Esophagus mucosa (tissue), 1 donor: ENCODE measurements at places on chromosomes 13 and 19. TPM values are rescaled to one million over a fixed set of nuclear protein-coding genes. Genes with fewer than 3 reads are reported as not detected.
A peak's percentile ranks its signal among the peaks of the same experiment; 100 is the strongest.

DNA sequence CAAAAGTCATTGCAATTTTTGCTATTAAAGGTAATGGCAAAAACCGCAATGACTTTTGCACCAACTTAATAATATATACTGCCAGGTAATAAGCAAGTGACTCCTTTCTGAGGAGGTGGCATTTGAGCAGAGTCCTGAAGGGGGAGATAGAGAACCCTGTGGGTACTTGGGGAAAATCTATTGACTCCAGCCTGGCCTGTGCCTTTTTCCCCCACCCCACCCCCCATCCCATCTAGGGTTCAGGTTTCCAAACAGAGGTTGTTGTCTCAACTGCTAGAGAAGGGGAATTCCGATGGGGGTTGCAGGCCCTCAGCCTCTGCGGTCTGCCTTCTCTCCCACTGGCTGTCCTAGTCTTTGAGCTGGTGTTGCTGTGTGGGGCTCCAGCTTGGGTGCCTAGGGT lies 11.5 kb downstream of the S1PR2 start:
- ATAC-seq = peak; percentile 57

FPR1 gene
- 1.2 TPM for total RNA-seq

- no peak for ATAC-seq
Measured at GRCh38 chr13:40127925-40128324, 472.5 kb downstream of the COG6 start.

NFIX gene
- 101 TPM for total RNA-seq

PABPC3 gene
- total RNA-seq = 0.12 TPM

LILRA2 gene
- not detected for total RNA-seq

DNA sequence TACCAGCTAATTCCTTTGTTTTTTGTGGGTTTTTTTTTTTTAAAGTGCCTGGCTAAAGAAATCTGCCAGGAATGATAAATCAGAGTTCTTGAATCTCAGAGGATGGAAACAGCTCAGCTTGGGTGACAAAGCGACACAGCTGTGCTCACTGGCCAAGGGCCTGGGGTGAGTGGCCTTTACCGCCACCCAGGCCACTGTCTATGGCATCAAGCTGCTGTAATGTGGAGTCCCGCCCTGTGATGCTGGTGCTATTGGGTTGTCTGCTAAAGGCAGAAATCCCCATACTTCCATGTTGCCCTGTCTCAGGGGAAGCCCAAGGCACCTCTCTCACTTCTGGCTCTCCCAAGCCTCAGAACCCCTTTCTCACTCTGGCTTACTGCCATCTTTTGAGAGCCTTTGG lies 82.6 kb upstream of the FARP1 start:
- ATAC-seq = no peak

DNA sequence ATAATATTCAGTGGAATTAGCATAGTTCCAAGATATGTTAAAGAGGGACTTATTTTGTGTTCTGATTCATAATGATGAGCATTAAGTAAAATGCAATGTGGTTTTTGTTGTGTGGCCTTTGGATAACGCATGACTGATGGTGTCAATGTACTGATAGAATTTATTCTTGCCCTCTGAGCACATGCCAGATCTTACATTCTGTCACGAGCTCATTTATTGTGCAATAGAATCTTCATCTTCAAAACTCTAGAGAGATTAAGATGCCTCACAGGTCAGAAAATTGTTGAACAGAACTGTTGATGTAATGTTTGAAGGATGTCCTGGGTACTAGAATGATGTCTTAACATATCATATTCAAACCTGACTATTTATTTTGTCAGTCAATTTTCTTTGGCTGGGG lies 148.0 kb upstream of the HTR2A start:
- ATAC-seq = no peak

DNA sequence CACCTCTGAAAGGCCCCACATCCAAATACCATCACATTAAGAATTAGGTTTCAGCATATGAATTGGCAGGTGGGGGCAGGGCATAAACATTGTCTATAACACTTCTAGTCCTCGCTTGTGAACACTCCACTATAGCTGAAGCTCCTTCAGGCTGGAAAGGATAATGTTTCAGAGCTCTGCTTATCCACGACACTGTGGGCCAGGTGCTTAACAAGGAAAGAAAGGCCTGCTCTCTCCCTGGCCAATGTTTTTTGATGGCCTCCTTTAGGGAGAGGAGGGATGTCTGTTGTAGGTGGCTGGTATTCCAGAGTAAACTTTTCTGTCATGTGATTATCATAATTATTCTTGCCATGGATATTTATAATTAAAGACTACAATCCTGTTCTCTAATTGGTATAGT lies 86.4 kb downstream of the CCNA1 start:
- ATAC-seq = no peak

IL11 gene
- total RNA-seq = 0.24 TPM

GRCh38 chr13:42028113-42028799 lies 20.2 kb upstream of the DGKH start:
- ATAC-seq = peak; percentile 22

DNA sequence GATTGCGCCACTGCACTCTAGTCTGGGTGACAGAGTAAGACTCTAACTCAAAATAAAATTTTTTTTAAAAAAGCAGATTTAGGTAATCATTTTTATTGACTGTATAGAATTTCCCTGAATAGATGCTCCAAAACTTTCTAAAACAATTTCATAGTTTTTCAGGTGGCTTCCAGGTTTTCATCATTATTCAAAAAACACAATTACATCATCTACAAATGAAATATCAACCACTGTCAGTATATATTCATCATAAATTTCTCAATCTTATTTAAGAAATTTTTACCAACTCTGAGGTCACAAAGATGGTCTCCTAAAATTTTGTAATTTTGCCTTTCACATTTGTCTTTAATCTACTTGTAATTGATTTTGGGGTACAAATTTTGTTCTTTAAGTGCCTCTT lies 48.1 kb downstream of the ZC3H13 start:
- no peak for ATAC-seq

DNA sequence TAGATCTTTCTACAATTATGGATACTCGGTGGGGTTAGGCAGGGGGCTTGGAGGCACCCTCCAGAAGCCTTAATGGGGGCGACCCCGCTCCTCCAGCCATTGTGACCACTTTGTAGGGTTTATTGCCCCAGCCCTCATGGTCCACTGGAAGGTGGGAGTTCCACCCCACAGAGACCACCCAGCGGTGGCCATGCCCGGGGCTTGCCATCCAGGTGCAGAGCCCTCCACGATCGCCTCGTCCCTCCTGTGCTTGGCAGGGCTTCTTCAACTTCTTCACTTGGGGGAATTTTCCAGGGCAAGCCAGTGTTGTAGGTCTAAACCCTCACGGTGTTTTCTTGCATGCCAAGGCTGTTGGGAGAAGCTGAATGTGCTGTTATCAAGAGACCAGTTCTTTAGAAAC lies 16.1 kb downstream of the ZNF536 start:
- no peak for ATAC-seq

DNA sequence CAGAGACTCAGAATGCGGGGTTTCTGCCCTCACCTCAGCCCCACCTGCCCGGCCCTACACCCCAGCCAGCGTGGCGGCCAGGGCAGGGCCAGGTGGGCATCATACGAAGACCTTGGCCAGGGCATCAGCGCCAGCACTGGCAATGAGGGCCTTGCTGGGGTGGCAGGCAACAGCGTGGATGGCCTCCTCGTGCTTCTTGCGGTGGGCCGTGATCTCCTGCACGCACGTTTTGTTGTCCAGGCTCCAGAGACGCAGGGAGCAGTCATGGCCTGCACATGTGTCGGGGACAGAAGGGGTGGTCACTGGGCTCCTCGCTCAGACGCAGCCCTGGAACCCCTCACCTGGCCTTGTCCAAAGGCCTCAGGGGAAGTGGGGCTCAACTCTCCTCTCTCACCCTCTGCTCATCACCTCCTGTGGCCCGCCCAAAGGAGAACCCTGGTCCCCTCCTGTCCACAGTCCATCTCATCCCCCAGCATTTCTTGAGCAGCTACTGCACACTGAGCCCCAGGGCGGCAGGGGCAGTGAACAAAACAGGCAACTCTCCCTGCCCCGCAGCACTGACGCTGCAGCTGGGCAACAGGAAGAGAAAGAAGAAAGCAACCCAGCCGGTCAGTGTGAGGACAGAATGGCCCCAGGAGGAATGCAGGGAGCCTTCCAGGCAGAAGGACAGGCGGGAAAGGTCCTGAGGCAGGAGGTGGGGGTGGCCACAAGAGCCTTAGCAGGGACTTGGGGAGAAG lies 3.8 kb upstream of the PRKD2 start:
- no peak for ATAC-seq

DNA sequence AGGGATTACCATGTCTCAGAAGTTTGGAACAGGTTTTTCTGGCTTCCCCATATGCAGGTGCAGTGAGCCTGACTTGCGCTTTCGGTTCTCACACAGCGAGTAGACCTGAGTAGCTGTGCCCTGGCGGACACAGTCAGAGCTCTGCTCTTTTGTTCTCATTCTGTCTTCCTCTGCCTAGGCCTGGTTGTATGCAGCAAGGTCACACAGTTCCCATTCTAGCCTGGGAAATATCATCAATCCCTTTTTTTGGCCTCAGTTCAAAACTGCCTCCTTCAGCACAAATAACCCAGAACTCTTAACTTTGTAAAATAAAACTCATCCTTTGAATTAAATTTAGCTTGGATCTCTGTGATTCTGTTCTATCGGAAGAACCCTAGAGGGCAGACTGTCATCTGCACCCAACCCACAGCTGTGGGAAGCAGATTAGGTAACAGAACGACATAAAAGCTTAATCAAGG lies 10.2 kb downstream of the OXGR1 start:
- ATAC-seq = peak; percentile 100
